ENCODE measurements at places on chromosomes 13 and 19.
A peak's percentile ranks its signal among the peaks of the same experiment; 100 is the strongest.

DNA sequence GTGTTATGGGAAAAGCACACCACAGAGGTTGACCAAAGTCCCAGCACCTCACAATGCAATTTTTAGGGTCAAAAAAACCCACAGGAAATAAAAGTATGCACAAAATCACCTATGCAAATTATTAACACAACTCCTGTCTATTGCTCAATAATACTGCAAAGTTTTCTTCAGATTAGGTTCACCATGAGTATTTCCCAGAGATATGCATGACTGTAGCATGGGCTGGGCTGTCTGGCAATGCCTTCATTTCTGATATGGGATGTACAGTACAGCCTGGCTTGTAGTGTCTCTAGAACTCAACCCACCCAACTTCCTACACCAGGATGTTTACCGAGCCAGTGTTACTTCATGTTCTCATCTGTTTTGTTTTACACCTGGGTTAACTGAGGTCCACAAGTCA is 698.7 kb upstream of the ARGLU1 start:
- DNase-seq = no peak

- DNase-seq = no peak
Observed at GRCh38 chr13:57843521-57843920, 212.0 kb downstream of the PCDH17 start.

DNA sequence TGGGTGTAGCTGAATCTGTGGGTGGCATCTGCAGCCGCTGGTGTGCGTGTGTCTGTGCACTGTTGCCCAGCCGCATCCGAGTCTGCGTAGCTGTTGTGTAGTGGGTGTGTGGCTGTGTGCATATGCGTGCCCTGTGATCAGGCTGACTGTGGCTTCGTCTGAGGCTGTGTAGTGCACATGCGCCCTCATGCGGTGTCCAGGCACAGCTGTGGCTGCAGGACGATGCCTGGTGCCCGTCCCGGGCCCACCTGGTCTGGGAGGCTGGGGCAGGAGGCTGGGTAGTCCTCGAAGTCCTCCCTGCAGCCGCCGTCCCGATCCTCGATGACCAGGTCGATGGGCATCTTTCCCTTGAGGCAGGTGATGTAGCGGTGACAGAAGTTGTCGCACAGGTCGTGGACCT is 4.9 kb downstream of the MEIS3 start:
- DNase-seq = no peak

GRCh38 chr13:29509999-29510589 is 85.4 kb downstream of the SLC7A1 start:
- no peak for DNase-seq

GRCh38 chr13:94173312-94173854 is 306.1 kb downstream of the DCT start:
- no peak for DNase-seq

DNA sequence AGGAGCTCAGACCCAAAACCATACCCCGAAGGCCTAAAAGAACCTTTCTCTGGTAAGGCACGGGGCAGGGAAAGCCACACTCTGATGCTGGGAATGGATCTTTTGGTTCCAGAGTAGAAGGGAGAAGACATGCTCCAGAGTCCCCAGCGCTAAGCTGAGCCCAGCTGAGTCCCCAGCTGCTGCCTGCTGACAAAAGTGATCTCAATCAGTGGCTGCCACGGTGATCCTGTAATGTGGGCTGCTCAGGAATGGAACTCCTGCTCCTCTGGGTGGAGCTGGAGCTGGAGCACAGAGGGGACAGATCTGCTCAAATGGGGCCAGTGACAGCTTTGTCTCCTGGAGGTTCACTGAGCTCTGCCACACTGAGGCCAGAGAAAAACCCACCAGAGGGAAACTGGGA is 70.5 kb downstream of the MLLT1 start:
- no peak for DNase-seq

DNA sequence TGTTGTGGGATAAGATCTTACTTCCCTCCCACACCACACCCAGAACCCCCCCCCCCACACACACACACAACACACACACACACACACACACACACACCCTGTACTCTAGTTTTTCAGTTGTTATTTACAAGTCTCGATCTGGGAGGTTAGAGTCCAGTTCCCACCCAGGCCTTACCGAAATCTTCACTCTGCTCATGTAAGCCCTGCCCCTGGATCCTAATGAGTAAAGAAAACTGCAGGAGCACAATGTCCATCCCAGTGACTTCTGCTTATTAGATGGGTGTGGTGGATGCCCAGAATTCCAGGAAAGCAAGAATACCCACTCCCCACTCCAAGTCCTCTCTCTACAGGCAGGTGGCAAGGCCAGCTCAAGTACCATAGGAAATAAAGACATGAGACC is 23.0 kb downstream of the STARD13 start:
- DNase-seq = no peak

DNA sequence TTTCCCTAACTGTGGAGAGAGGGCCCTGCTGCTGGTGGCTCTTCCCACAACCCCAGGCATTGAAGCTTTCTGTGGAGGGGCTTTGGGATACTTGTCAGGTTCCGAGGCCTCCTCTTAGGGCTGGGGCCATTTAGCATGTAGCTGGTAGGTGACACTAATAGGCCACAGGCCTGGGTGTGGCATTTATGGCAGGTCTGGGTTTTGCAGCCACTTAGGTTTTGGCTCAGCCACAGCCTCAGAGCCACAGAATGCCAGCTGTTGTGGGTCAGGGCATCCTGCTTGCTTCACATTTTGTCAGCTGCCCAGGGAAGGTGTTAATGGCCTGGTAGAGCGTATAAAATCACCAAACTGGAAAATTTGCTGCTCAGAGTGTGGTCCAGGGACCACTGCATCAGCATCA is 15.7 kb downstream of the FAM124A start:
- no peak for DNase-seq

- DNase-seq = no peak
Observed at GRCh38 chr19:29610213-29610573, 4.1 kb downstream of the POP4 start.

- DNase-seq = no peak
Observed at GRCh38 chr13:50244355-50244712, 229.1 kb downstream of the KCNRG start.

GRCh38 chr19:10961073-10961860 is 437 bp downstream of the SMARCA4 start:
- DNase-seq = no peak

- DNase-seq = no peak
Observed at GRCh38 chr13:27124571-27124970, 47.0 kb downstream of the USP12 start.

DNA sequence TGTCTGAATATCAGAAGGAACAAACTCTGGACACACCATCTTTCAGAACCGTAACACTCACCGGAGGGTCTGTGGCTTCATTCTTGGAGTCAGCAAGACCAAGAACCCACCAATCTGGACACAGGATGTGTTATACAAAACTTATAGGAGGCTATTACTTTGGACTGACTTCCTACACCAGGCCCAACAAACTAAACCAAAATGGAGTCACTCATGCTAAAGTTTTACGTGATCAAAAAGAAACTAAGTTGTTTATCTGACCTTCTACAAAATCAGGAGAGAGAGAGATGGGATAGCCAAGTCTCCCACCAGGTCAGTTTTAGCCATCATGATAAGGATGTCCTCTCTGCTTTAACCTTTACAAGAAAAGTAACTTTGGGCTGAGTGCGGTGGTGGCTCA is 3.2 kb upstream of the RAB11B start:
- DNase-seq = no peak

- DNase-seq = no peak
Observed at GRCh38 chr19:45812297-45812696, 2.8 kb downstream of the RSPH6A start.

DNA sequence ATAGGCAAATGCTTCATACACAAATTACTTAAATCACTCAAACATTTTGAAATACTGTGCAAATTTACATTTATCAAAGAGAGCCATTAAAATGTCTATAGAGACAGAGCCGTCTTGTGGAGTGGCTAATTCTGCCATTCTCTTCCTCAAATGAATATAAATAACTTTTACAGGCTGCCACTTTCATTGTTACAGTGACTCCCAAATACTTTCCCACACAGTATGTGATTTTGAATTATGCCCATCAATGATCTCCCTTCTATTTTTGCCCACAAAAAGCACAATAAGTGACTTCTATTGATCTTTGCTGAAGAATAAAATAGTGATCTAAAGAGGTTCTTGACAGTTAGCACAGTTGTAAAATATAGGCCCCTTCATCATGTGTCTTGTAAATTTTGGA is 1244.9 kb downstream of the PCDH17 start:
- no peak for DNase-seq

- DNase-seq = no peak
Observed at GRCh38 chr13:79740991-79741390, 260.0 kb downstream of the NDFIP2 start.

DNA sequence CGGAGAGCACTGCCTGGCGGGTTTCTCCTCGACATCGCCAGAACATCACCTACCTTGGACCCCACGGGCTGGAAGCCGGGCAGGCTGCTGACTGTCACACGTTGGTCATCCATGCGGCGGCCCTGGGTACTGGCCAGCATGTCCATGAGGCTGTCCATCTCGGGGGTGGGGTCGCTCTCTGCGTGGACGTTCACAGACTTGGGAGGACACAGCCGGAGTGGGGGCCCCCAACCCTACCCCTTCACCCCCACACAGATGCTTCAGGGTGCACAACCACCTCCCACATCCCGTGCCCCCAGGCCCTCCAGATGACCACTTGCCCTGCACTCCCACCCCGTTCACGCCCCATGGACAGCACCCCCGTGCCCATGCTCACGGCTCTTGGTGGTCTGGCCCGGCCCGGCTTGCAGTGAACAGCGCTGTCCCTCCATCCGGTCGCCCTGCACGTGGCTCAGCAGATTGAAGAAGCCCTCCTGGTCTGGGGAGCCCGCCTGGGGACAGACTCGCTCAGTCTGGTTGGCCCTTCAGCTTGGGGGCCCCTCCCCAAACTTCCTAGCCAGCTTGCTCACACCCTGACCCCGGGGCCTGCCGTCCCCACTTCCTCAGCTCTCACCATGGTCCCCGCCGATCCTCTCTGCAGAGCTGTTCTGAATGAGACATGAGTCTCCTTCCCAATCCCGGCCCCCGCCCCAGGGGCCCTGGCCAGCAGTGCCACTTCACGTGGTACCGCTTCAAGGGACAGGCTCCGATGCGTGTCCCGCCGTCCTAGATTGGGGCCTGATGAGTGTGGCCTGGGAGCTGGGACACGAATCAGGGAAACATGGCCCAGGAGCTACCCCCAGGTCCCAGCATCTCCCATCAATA is 947 bp downstream of the PCP2 start:
- no peak for DNase-seq

GRCh38 chr13:97946951-97947588 is 6.4 kb upstream of the IPO5 start:
- no peak for DNase-seq

GRCh38 chr13:94419304-94419924 is 60.1 kb downstream of the DCT start:
- peak; percentile 73 for DNase-seq

DNA sequence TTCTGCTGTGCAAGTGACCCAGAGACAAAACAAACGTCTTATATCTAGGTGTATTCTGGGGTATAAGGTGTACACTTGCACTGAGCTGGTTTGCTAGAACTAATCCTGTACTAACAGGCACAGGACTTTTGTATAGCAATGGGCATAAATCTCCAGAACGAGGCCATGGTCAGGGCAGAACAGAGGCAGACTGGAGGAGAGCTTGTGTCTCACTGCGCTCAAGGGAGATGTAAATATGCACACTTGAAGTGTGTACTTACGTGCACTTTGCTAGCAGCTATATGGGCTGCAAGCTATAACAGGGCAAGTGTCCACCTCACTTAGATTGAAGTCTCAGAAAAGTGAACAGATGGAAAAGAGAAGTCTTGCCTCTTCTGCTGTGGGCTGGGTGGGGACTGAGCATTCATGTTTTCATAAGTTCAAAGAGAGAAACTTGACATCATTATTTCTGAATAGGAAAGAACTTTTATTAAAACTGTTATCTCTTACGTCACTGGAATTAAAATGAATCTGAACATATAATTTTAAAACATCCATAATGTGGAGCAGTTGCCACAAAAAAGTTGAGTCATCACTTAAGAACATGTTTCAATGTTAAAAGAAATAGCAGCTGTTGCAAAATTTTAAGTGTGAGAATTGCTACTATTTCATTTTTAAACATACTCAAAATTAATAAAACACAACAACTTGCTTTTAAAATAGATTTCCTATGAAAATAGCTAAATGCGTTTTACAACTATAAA is 888.3 kb downstream of the PCDH9 start:
- no peak for DNase-seq

GRCh38 chr13:66565279-66565678 is 664.9 kb downstream of the PCDH9 start:
- no peak for DNase-seq

- no peak for DNase-seq
Observed at GRCh38 chr13:90640976-90641375, 706.5 kb upstream of the MIR17HG start.

DNA sequence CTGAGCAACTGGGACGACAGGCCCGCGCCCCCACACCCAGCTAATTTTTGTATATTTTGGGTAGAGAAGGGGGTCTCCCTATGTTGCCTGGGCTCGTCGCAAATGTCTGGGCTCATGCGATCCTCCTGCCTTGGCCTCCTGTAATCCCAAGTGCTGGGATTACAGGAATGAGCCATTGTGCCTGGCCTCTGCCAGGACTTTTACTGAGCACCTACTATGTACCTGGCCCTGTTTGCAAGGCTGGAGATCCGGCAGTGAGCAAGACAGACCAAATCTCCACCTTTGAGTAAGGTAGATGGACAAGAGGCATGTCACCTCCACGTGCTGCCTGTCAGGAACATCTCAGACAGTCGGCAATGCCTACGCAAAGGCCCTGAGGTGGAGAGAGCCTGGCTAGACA is 6.9 kb downstream of the FKBP8 start:
- DNase-seq = no peak

DNA sequence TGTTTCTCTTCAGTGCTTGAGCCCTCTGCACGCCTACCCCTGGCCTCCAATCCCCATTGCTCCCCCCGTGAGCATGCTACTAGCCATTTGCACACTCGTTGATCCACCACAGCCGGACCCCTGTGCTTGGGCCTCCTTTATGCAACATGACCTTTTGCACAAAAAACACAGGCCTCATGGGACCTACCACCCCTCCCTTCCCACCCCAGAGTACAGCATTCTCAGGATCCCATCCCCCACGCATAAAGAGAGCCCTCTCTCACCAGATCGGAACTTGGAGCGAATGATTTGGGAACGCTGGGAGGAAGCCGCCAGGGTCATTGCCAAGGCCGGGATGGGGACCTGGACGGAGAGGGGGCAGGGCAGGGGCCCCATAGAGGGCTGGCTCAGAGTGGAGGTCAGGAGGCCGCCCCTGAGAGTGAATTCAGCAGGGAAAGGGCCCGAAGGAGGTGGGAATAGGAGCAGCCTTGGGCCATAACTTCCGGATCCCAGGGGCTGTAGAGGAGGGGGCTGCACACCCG is 754 bp downstream of the MAMSTR start:
- no peak for DNase-seq

- DNase-seq = no peak
Observed at GRCh38 chr13:38850868-38851626, 139.6 kb downstream of the STOML3 start.

- peak; percentile 26 for DNase-seq
Observed at GRCh38 chr19:47274891-47275761, 441 bp downstream of the INAFM1 start.

DNA sequence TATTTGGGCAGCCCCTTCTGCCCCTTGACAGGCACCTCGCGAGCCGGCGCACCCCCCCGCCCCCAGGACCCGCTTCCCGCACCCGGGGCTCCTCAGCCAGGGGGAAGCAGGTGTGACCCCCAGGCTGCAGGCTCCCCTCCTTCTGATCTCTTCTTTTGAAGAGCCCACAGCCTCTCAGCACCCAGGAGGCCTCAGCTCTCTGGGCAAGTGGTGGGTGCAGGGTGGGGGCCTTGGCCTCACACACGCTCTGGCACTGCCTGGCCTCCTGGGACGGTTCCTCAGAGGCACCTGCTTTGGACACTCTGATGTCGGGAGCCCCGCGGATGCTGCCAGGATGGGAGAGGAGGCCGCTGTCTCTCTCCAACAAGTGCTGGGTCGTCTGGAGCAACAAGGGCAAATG is 1.5 kb upstream of the C13orf46 start:
- DNase-seq = no peak

All from stimulated activated CD4-positive, alpha-beta T cell treated with anti-CD3 and anti-CD28 coated beads, Interleukin-1b, Interleukin-23, amount 100 ng/mL, for 48 hours (primary cell).